ENCODE measurements at places on chromosomes 7 and 10.

GRCh38 chr10:121452581-121452980, 145.7 kb downstream of the FGFR2 start:
- DNase-seq, result no peak

DNA sequence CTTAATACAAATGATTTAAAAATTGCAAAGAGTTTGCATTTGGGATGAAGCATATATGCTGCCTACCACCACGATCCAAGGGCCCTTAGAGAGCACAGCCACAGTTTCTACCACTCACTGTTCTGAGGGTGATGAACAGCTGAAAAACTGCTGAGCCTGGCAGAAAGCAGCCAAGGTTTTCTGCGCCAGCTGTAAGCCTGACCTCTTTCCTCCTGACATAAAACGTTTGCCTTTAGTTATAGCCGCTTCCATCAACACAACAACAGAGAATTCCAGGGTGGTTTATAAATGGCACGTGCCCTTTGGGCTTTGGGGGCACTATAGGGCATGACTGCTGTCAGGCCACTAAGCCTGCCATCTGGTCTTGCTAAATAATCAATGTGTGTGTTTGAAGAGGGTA, 222.8 kb downstream of the RELN start:
- no peak for DNase-seq

DNA sequence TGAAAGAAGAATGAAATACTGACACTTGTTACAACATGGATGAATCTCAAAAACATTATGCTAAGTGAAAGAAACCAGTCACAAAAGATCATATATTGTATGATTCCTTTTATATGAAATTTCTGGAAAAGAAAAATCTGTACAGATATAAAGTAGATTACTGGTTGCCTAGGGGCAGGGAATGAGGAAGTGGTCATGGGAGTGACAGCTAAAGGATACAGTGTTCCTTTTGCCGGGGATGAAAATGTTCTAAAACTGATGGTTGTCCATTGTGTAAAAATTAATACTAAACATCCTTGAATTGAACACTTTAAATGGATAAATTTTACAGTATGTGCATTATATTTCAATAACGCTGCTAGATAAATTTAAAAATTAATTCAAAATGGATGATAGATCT, 25.1 kb downstream of the ALOX5 start:
- DNase-seq, result peak; percentile 40

- no peak for DNase-seq
Measured at GRCh38 chr10:60877061-60877776, 66.8 kb downstream of the RHOBTB1 start.

DNA sequence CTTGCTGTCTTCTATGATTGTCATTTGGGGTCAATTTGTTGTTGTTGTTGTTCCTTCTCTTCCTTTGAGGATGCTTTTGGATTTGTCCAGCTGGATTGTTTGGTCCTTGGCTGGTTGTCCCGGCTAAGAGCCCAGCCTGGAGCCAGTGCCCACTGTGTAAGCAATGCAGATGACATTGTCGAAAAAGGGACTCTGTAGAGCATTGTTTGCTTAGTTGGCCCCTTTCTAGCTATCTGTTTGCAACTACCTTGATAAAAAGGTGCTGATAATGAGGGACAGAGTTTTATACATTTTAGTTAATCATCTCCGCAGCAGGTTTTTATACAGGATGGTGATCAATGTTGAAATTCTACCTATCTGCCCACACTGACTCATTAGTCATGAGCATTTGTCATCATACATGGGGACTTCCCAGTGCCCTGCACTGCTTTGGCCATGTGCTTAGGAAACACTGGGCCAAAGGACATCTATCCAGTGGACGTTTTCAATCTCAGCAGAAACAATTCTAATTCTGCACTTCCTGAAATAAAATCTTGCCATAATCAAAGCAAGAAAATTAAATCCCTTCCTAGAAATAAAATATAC, 311.9 kb downstream of the GRM8 start:
- DNase-seq, result no peak

- peak; percentile 85 for DNase-seq
Measured at GRCh38 chr10:29681676-29682448, 47.1 kb upstream of the SVIL start.

- DNase-seq, result no peak
Measured at GRCh38 chr7:12674053-12674452, 13.4 kb upstream of the ARL4A start.

GRCh38 chr7:132650498-132650897, 74.2 kb upstream of the PLXNA4 start:
- no peak for DNase-seq

DNA sequence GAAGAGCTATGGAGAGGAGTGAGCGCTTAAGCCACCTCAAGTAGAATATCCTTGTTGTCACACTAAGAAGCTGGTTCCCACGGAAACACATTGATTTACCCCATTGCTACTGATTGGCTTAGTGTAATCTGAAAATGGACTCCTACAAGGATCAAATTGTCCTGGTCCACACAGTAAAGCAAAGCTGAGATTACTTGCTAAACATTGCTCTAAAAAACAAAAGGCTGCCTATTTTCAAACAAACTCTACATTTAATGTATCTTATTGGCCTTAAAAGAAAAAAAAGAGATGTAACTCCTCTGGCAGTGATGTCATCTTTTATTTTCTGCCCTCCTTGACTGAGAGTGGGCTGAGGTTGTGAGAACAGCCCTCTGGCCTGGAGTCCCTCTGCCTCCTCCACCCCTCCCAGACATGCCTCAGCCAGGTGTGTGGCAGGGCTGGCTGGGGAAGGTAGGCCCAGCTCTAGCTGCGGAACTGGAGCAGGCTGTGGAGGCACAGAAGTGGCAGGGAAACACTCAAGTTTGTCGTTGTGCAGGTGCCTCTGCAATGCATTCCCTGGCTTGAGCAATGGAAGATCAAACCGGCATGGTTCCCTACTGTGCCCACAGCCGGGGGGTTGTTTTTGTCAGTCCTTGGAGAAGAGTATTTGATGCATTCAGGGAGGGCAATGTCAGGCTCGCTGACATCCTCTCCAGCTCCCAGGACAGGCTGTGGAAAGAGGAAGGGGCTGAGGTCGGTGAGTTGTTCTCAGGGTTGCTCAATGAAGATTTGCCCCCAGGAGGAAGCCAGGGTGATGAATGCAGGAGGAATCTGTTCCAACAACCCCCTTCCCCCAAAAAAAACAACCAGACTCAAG, 9.1 kb downstream of the KLF6 start:
- peak; percentile 61 for DNase-seq

DNA sequence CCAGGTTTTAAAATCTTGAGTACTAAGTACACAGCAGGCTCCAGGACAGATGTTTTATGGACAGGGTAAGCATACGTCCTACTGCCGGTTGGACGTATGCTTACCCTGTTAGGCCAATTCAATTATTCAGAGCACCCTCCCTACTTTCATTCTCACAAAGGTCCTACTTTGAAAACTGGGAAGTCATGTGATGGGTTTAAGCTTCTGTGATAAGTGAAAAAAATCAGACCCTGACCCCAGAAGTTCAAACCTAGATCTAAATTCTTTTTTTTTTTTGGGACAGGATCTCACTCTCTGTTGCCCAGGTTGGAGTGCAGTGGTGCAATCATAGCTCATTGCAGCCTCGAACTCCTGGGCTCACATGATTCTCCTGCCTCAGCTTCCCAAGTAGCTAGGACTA, 55.2 kb downstream of the HIPK2 start:
- DNase-seq, result peak; percentile 43

- DNase-seq, result no peak
Measured at GRCh38 chr10:75107756-75108683, 3.4 kb upstream of the SAMD8 start.

DNA sequence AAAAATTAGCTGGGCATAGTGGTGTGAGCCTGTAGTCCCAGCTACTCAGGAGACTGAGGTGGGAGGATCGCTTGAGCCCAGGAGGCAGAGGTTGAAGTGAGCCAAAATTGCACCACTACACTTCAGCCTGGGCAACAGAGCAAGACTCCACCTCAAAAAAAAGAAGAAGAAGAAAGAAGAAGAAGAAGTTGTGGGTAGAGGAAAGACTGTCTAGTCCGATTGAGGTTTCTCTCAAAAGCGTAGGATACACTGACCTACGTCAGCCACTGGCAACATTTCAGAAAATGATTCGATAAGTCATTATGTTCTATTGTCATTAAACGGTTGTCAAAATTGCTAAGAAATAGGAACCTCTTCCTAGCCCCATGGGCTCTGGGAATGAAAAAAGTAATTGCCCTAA, 22.3 kb upstream of the RHBDD2 start:
- DNase-seq, result peak; percentile 94

GRCh38 chr10:31723106-31723750, 205.4 kb downstream of the ARHGAP12 start:
- peak; percentile 78 for DNase-seq

GRCh38 chr10:33674491-33674890, 340.0 kb upstream of the NRP1 start:
- DNase-seq, result no peak

- no peak for DNase-seq
Measured at GRCh38 chr7:1022801-1023465, 21.4 kb upstream of the GPR146 start.

GRCh38 chr10:113445736-113446135, 107.1 kb upstream of the HABP2 start:
- peak; percentile 28 for DNase-seq

- peak; percentile 34 for DNase-seq
Measured at GRCh38 chr10:87864496-87865059, 1.2 kb downstream of the PTEN start.

GRCh38 chr10:1625731-1626130, 111.6 kb downstream of the ADARB2 start:
- no peak for DNase-seq

GRCh38 chr7:4189131-4189570, 492.9 kb upstream of the FOXK1 start:
- no peak for DNase-seq

DNA sequence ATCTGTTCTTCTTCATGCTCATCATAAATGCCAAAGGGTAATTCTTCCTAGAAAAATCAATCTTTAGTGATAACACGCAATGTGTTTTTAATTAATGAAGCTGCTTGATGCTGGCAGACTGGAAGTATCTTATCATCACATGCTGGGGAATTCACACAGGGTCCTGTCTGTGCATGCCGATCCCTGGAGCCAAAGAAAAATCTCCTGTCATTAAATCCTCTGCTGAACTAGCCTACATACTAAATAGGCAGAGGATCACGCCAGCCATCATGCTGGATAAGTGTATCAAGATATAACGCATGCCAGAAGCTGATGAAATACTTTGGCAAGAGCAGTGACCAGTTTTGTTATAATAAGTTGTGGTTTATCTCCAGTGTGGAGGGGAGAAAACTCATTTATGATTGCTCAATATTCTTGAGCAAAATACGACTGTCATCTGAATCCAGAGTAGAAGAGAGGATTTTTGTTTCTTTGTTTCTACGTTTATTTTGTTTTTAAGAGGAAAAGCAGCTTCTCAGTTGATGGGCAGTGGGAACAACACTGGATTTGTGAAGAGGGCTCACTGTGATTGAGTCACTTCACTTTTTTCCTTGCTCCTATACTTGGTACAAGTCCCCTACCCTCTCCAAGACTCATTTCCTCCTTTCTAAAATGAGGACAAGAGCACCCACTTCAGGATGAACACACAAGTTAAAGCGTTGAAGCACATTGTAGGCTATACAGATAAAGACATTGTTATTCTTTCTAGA, 649.1 kb downstream of the TNS3 start:
- no peak for DNase-seq

DNA sequence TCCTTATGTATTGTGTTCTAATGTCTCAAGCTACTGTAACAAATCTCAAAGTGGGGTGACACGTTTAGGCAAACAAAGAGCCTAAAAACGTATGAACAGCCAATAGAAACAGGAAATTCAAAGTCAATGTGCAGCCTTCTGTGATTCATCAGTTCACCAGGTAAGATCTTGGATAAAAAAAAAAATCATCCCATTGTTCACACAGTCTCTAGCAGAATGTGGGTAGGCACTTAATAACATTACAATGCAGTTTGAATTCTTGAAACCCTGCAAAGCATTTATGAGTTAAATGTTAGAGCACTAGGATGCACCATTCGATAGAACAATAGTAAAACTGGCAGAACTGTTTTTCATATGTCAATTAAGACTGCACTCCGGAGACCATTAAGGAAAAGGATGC, 88.2 kb upstream of the HDAC9 start:
- DNase-seq, result no peak

DNA sequence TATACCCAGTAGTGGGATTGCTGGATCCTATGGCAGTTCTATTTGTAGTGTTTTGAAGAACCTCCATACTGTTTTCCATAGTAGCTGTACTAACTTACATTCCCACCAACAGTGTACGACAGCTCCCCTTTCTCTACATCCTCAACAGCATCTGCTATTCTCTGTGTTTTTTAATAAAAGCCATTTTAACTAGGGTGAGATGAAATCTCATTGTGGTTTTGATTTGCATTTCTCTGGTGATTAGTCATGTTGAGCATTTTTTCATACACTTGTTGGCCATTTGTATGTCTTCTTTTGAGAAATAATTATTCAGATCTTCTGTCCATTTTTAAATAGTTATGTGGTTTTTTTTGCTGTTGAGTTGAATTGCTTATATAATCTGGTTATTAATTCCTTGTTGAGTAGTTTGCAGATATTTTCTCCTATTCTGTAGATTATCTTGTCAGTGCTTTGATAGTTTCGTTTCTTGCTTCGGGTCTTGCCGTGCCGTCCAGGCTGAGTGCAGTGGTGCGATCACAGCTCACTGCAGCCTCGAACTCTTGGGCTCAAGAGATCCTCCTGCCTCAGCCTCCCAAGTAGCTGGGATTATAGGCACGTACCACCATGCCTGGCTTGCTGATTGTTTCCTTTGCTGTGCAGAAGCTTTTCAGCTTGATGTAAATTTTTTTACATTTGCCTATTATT, 12.0 kb downstream of the MTG1 start:
- no peak for DNase-seq

DNA sequence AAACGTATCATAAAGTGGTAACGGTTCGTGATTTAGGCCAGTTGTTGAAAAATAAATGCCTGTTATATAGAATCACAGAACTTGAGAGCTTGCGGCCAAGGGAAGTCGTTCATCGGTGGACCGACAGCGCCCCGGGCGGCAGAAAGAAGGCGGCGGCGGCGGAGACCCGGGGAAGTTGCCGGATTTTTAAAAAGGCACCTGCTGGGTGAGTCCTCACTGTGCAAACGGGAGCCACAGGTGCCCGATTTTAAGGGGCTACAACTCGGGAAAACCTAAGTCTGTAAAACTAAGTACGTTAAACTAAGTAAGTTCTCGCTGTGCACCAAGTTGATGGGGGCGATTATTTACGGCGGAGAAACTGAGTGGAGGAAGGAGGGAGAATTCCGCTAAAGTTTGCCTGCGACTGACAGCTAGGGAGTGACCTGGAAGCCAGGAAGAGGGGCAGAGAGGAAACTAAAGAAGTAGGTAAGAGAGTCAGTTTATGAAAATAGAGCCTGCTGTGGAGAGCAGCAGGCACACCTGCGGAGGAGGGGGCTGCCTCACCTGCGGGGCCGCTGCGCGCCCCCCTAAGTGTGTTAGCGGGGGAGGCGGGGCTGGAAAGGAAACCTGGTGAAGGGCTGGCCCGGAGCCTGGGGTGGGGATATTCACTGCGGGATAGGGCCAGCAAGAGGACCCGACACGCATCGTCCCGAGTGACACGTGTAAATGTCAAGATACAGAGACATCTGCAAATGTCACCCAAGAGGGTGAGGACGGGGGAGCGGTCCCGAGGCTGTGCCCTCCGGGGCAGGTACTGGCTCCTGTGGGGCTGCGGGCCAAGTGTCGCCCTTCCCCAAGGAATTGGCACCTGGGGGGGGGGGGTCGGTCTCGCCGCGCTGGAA, 996 bp downstream of the ADAM12 start:
- peak; percentile 51 for DNase-seq
